ENCODE measurements at places on chromosomes 3 and 15.

GRCh38 chr3:183594636-183595035 lies 39.1 kb upstream of the KLHL6 start:
- H3K4me3 ChIP-seq: no peak overlapping the region
- no peaks in the 10 kb centered on the region for H3K27me3 ChIP-seq
- H3K36me3 ChIP-seq: no peaks in the 10 kb centered on the region
- no peak for DNase-seq

DNA sequence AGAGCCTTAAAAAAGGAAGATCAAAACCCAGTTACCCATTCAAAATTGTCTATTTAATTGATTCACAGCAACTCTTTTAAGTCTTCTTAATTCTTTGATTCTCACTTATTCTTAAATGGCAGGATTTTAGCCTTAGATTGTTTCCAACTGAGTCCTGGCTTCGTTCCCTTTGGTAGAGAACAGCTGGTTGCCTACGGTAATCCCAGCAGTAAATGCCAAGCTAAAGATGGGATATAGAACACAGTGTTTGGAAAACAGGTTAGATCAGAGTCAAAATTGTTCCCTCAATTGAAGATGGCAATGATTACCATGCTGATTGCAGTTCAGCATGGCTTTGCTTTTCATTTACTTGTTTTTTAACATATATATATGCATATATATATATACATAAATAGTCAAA lies 300.9 kb downstream of the PYDC2 start:
- H3K4me3 ChIP-seq: no peak overlapping the region
- no peak overlapping the region for H3K27ac ChIP-seq
- H3K4me1 ChIP-seq: peaks cover 6% of the 10 kb centered on the region
- DNase-seq: no peak
- H3K36me3 ChIP-seq: no peaks in the 10 kb centered on the region
- no peaks in the 10 kb centered on the region for H3K27me3 ChIP-seq

DNA sequence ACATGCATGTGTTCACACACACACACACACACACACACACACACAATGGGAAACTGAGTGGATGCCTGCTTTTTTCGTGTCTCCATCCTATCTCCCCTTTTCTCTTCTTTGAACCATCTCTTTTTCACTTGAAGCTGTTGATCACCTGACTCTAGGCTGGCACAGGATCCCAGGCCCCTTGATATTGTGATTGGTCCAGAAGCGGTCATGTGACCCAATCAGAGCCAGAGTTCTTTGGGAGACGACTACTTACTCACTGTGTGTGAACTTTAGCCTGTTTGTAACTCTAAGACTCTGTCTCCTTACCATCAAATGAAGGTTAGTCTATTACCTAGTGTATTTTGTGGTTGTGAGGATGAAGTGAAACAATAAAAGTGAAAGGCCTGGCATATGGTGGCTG lies 172.9 kb downstream of the ADAMTS9 start:
- no peaks in the 10 kb centered on the region for H3K27me3 ChIP-seq
- H3K4me3 ChIP-seq: no peak overlapping the region
- H3K36me3 ChIP-seq: peaks cover 14% of the 10 kb centered on the region

GRCh38 chr3:6551165-6551564 lies 309.8 kb upstream of the GRM7 start:
- H3K27me3 ChIP-seq: no peaks in the 10 kb centered on the region
- H3K27ac ChIP-seq: no peak overlapping the region
- H3K4me1 ChIP-seq: no peaks in the 10 kb centered on the region
- DNase-seq: no peak
- H3K4me3 ChIP-seq: no peak overlapping the region

DNA sequence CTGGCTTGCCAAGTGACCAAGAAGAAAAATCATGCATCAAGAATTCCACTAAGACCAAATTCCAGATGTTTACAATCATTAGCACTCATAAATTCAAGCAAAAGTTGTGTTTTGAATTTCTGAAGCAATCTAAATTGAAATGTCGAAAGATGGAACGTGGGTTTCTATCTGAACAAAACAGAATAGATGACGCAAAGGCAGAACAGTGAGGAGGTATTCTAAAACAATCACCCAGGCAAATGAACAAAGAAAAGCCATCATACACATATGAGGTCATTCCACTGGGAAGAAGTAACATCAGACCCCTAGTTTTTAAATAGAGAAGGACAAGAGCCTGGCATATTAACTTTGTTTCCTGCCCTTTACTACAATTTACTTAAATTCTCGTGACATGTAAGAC lies 58.0 kb downstream of the MCF2L2 start:
- no peak for DNase-seq
- H3K27me3 ChIP-seq: no peaks in the 10 kb centered on the region
- H3K36me3 ChIP-seq: no peaks in the 10 kb centered on the region
- H3K4me1 ChIP-seq: peaks cover 22% of the 10 kb centered on the region

DNA sequence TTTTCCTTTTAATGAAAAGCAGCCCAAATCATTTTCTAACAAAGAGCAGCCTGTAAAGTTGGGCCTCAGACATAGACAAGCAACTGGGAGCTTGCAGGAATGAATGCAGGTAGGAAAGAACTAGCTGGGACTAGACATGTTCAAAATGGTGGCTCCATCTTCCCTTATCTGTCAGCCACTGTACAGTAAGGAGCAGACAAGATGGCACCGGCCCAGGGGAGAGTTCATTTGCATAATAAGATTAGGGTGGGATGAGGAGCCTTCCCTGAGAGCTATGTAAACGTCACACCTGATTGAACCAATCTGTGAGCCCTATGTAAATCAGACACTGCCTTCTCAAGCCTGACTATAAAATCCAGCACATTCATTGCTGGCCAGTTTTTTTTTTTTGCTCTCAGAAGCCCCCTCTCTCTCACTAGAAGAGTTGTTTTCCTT lies 59.7 kb upstream of the GK5 start:
- no peaks in the 10 kb centered on the region for H3K27me3 ChIP-seq
- H3K36me3 ChIP-seq: no peaks in the 10 kb centered on the region
- H3K4me3 ChIP-seq: no peak overlapping the region
- H3K4me1 ChIP-seq: no peaks in the 10 kb centered on the region
- no peak for DNase-seq

DNA sequence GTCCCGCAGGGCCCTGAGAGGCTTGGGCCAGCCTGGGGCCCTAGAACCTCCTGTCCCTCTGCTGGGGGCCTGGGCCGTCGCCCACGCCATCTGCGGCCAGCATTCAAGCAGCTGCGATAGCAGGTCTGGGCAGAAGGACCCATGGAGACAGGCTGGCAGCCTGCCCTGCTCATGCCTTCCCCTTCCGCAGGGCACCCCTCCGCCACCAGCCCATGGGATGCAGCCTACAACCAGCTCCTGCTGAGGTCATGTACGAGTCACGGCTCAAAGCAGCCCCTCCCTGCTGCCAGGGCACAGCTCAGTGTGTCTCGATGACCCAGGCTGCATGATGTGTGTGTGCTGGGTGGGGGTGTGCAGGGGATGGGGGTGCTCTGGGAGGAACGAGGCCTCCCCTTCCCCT lies 27.8 kb downstream of the DUSP7 start:
- peaks cover 13% of the 10 kb centered on the region for H3K4me1 ChIP-seq
- DNase-seq: no peak
- H3K27ac ChIP-seq: no peak overlapping the region
- H3K4me3 ChIP-seq: no peak overlapping the region
- H3K27me3 ChIP-seq: no peaks in the 10 kb centered on the region

GRCh38 chr15:68552773-68553172 lies 26.0 kb upstream of the CORO2B start:
- no peak overlapping the region for H3K27ac ChIP-seq
- no peaks in the 10 kb centered on the region for H3K4me1 ChIP-seq
- no peaks in the 10 kb centered on the region for H3K27me3 ChIP-seq
- DNase-seq: no peak

GRCh38 chr15:59251001-59251845 lies 44.6 kb downstream of the LDHAL6B start:
- no peaks in the 10 kb centered on the region for H3K4me1 ChIP-seq
- no peaks in the 10 kb centered on the region for H3K36me3 ChIP-seq
- H3K27me3 ChIP-seq: no peaks in the 10 kb centered on the region
- no peak for DNase-seq
- no peak overlapping the region for H3K27ac ChIP-seq

- no peaks in the 10 kb centered on the region for H3K36me3 ChIP-seq
- DNase-seq: no peak
- H3K4me3 ChIP-seq: no peak overlapping the region
- H3K27ac ChIP-seq: no peak overlapping the region
These were observed 6.3 kb upstream of the ALAS1 start for GRCh38 chr3:52191663-52192062.

- DNase-seq: no peak
- H3K27me3 ChIP-seq: no peaks in the 10 kb centered on the region
- no peaks in the 10 kb centered on the region for H3K36me3 ChIP-seq
- H3K4me3 ChIP-seq: no peak overlapping the region
These were observed 36.7 kb upstream of the GOLGA8B start for GRCh38 chr15:34620142-34620541.

DNA sequence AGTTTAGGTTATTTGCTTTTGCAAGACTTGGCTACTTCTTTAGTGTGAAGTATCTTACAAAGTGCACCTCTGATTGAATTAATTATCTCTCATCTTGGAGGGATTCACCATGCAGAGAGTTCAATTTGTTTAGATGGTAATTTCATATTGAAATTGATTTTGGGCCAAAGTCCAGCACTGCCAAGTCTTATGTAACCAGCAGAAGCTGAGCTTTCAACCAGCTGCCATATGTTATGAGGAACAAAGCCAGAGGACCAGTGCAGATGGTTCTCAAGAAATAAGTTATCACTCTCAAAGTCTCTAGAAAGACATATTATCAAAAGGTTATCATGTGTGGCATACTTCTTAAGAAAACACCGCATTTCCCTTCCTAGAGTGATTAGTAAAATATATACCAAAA lies 29.0 kb downstream of the ABHD6 start:
- H3K27me3 ChIP-seq: no peaks in the 10 kb centered on the region
- no peak for DNase-seq
- no peaks in the 10 kb centered on the region for H3K4me1 ChIP-seq
- H3K36me3 ChIP-seq: no peaks in the 10 kb centered on the region

DNA sequence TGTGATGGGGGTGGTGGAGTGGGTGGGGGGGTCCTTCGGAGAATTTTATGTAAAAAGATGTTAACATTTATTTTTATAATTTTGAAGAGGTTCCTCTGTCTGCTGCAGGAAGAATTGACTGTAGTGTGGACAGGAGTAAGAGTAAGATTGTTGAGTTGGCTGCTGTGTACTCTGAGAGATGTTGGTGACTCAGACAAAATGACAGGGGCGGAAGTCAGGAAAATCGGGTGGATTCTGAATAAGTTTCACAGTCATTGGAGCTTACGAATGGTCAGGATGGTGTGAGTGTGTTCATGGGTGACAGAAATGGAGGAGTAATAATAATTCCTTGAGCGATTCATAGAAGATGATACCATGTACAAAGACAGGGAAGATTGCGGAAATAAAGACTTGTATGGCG lies 420.0 kb downstream of the ROBO2 start:
- H3K27ac ChIP-seq: no peak overlapping the region
- no peaks in the 10 kb centered on the region for H3K36me3 ChIP-seq
- no peak overlapping the region for H3K4me3 ChIP-seq
- DNase-seq: no peak

DNA sequence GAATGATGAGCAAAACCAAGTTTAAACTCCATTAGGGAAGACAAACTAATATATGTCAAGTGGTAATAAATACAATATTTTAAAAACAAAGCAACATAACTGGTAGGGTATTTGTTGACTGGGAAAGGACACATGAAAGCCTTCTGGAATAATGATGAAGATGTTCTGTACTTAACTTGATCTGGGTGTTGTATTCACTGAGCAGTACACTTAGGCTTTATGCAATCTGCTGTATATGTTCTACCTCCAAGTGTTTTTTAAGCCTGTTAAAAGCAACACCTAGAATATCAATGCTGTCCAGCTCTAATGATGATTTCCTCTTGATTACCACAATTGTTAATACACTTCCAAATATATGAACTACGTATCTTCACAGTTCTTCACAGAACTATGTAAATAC lies 46.6 kb downstream of the GSK3B start:
- no peak overlapping the region for H3K27ac ChIP-seq
- H3K4me3 ChIP-seq: no peak overlapping the region
- no peaks in the 10 kb centered on the region for H3K27me3 ChIP-seq
- H3K4me1 ChIP-seq: peaks cover 33% of the 10 kb centered on the region

DNA sequence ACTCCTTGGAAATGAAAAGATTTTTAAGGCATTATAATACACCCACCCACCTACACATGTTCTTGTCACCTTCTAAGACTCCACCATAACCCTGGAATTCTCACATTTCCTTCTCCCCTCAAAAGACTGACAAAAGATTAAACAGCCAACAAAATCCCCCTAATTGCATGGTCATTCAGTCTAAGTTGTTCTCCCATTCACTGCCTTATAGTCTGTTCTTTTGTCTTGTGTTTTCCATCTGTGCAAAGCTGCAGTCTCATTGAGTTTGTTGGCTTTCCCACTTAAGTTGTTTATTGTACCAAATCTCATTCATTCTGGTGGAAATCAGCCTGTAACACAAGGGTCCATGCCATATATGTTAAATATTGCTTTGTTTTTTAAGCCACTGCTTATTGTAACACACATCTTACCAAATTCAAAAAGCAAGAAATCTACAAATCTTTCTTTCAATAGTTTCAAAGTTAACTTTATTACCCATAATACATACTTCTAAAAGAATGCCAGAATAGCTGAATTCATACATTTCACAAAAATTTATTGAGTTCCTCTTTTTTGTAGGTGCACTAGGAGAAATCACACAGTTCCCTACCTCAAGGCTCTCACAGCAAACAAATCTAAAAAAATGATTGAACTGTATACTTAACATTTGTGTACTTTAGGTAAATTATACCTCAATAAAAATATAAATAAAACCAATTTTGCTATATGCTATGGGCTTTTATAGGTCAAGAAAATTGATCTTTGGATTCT lies 2.4 kb upstream of the RCN2 start:
- H3K36me3 ChIP-seq: no peaks in the 10 kb centered on the region
- no peak overlapping the region for H3K27ac ChIP-seq
- no peak overlapping the region for H3K4me3 ChIP-seq
- peaks cover 15% of the 10 kb centered on the region for H3K4me1 ChIP-seq

- no peaks in the 10 kb centered on the region for H3K36me3 ChIP-seq
- H3K4me1 ChIP-seq: no peaks in the 10 kb centered on the region
- no peak for DNase-seq
- H3K4me3 ChIP-seq: no peak overlapping the region
- H3K27ac ChIP-seq: no peak overlapping the region
These were observed 334.3 kb downstream of the UNC13C start for GRCh38 chr15:54312528-54312927.

GRCh38 chr3:69867941-69868505 lies 128.8 kb downstream of the MITF start:
- no peaks in the 10 kb centered on the region for H3K36me3 ChIP-seq
- peaks cover 52% of the 10 kb centered on the region for H3K4me1 ChIP-seq
- H3K4me3 ChIP-seq: no peak overlapping the region
- DNase-seq: no peak

GRCh38 chr3:99118381-99118780 lies 216.9 kb upstream of the DCBLD2 start:
- H3K36me3 ChIP-seq: no peaks in the 10 kb centered on the region
- no peaks in the 10 kb centered on the region for H3K4me1 ChIP-seq
- no peaks in the 10 kb centered on the region for H3K27me3 ChIP-seq
- DNase-seq: no peak
- H3K27ac ChIP-seq: no peak overlapping the region

GRCh38 chr3:47573190-47574172 lies 5.2 kb downstream of the CSPG5 start:
- no peak overlapping the region for H3K27ac ChIP-seq
- DNase-seq: no peak
- H3K4me1 ChIP-seq: peaks cover 8% of the 10 kb centered on the region
- no peaks in the 10 kb centered on the region for H3K27me3 ChIP-seq
- H3K36me3 ChIP-seq: no peaks in the 10 kb centered on the region
